ENCODE measurements at places on chromosomes 7 and 10. TPM values are rescaled to one million over a fixed set of nuclear protein-coding genes. Genes with fewer than 3 reads are reported as not detected.

DNA sequence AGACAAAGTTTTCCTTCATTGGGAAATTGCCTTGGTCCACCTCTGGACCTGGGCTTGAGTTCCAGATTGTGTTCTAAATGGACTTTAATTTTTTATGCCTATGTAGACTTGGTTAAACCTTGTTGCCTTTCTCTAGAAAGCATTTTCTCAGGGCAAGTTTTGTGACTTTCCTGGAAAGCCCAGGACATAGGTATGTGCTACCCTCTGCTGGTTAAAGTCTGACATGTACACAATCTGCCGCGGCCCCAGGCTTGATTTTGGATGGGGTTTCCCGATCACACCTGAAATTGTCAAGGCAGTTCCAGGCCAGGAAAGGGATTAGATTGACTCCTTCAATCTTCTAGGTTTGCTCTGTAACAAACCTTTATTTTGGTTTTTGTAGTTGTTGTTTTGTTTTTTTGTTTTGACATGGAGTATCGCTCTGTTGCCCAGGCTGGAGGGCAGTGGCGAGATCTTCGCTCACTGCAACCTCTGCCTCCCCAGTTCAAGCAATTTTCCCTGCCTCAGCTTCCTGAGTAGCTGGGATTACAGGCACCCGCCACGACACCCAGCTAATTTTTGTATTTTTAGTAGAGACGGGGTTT is 14.1 kb upstream of the AKR1B10 start:
- no peak for DNase-seq

- no peak for DNase-seq
Measured at GRCh38 chr7:123285076-123285700, 85.4 kb upstream of the SLC13A1 start.

- DNase-seq: no peak
Measured at GRCh38 chr10:120584786-120585185, 127.8 kb downstream of the PLPP4 start.

- DNase-seq: peak; percentile 94
Measured at GRCh38 chr7:72924733-72925545, at the start of gene POM121. TSS of gene POM121 (plus strand) at chr7:72925095. CDS start at chr7:72925122, 27 bp downstream.

DNA sequence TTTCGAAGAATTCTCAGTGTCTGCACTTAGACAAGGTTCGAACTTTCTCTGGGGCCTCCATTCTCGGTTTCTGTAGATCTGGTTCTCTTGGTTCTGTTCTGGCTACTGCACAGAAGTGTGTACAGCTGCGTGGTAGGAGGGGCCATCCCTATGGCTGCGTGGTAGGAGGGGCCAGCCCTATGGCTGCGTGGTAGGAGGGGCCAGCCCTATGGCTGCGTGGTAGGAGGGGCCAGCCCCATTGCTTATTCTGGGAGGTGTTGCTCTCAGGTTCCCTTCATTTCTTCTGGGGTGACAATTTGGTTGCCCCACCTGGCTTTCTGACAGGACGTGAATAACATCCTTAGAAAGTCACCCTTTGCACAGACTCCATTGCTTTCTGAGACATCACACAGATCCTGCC is 65.2 kb upstream of the CHST15 start:
- peak; percentile 49 for DNase-seq

- DNase-seq: no peak
Measured at GRCh38 chr7:137771273-137771672, 75.5 kb downstream of the DGKI start.

GRCh38 chr7:27260211-27260610 is 17.6 kb downstream of the EVX1 start:
- no peak for DNase-seq

- DNase-seq: peak; percentile 5
Measured at GRCh38 chr7:140455743-140456142, 23.6 kb downstream of the MKRN1 start.

DNA sequence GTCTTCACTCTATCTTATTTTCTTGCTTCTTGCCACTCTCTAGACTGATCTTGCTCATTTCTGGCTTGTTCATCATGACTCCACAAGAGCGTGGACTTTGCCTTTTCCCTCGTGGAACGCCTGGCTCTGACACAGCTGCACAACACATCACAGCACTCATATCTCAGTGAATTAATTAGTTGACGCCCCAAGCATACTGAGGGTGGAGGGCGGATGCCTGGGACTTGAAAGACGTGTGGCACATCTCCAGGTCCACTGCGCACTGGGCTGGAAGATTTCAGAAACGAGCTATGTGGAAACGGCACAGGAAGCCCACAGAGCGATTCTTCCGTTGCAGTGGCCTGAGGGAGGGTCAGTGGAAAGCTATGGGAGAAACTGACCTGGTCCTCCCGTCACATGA is 23.6 kb upstream of the PLEKHA1 start:
- DNase-seq: no peak

- DNase-seq: no peak
Measured at GRCh38 chr10:16933783-16934182, 116.6 kb upstream of the RSU1 start.

DNA sequence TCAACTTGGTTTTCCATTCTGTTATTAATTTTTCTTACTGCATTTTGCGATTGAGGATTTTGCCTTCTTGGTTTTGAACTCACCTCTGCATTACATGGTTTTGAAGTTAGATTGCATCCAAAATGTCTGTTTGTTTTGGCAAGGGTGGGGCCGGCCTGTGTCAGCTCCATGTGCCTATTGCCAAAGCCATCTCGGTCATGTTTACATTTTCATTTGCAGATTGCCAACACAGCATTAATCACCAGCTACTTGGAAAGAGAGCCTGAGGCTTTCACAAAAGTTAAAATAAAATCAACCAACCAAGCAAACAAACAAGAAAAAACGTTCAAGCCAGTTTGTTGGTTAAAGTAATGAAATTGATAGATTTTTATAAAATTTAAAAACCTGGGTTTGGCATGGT is 695.8 kb downstream of the TYW1 start:
- no peak for DNase-seq

GRCh38 chr10:92712016-92712889 is 22.5 kb downstream of the HHEX start:
- DNase-seq: no peak

- no peak for DNase-seq
Measured at GRCh38 chr7:111030336-111030735, 60.6 kb upstream of the LRRN3 start.

DNA sequence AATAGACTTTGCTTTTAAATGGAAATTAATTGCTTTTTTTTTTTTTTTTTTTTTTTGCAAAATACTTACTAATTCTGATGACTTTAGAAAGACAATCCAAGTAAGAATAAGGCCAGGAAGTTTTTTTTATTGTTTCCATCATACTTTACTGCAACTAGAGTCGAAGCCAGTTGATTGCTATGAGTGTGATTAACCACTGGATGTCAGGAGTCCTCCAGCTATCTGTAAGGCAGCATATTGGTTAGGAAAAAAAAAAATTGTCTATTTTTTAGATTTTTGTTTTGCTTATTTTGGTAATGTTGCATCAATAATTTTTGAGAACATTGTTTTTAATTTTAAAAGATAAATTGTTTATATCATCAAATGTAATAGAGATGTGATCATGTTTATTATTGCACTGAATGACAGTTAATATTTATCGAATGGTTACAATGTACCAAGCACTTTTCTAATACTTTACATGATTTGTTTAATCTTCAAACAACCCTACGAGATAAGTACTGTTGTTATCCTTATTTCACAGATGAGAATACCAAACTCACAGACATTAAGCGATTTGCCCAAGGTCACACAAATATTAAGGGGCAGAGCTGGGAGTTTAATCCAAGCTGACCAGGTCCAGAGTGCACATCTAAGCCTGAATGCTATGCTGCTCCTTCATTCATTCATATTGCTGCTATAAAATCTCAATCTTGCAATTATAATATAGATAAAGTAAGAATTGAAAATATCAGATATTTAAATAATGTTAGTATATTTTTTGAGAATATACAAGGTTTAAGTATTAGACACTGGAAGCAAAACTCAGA is 19.9 kb upstream of the LMOD2 start:
- no peak for DNase-seq

DNA sequence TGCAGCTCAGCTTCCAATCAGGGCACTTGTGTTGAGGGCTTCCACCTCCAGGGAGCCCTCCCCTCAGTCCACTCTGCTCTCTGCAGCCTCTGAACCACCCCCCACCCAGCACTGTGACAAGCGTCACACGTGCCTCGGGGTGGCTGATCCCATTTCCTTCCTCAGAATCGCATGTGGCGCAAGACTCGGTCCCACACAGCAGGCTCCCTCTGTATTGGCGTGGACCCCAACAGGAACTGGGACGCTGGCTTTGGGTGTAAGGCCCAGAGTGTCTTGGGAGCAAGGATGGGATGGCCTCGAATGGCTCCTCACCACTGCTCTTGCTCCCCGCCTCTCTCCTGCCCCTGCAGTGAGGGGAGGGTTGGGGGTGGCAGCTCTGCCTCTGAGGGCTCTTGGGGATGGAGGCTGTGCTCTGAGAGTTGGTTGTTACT is 4.1 kb downstream of the CPA1 start:
- DNase-seq: peak; percentile 80

- DNase-seq: no peak
Measured at GRCh38 chr7:69218576-69218975, 379.7 kb upstream of the AUTS2 start.

DNA sequence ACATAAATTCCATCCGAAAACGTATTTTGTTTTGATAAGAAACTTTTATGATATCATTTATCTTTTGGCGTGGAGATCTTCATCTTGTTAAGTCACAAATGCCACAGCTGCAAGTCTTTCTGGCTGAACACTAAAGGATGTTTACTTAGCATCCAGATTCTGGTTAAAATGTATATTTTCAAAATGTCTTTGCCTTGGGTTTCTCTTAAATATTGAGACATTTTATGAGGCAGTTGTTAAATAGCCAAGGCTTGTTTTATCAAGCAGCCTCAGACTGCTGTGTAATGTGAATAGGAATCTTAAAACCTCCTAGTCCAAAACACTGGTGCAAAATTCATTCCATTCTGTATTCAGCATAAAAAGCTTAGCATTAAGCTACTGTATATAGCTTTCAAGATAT is 136.3 kb upstream of the FZD1 start:
- no peak for DNase-seq

GRCh38 chr7:123241809-123242208 is 42.0 kb upstream of the SLC13A1 start:
- no peak for DNase-seq

AEBP1 gene
- total RNA-seq: 267 TPM

KIAA1549 gene
- 2.4 TPM for total RNA-seq

TSPAN12 gene
- 7.2 TPM for total RNA-seq

EVX1 gene
- total RNA-seq: 0.13 TPM

NKX2-3 gene
- 2.8 TPM for total RNA-seq

PPP1R9A gene
- total RNA-seq: 13.8 TPM

SORBS1 gene
- total RNA-seq: 854 TPM

CPN1 gene
- not detected for total RNA-seq

SMO gene
- total RNA-seq: 6.9 TPM

ADIRF gene
- 543 TPM for total RNA-seq

SUN3 gene
- not detected for total RNA-seq

C10orf67 gene
- not detected for total RNA-seq

All from mesenteric fat pad (tissue), 1 donor.